ENCODE measurements at places on chromosomes 12 and 14.
A peak's percentile ranks its signal among the peaks of the same experiment; 100 is the strongest.

DNA sequence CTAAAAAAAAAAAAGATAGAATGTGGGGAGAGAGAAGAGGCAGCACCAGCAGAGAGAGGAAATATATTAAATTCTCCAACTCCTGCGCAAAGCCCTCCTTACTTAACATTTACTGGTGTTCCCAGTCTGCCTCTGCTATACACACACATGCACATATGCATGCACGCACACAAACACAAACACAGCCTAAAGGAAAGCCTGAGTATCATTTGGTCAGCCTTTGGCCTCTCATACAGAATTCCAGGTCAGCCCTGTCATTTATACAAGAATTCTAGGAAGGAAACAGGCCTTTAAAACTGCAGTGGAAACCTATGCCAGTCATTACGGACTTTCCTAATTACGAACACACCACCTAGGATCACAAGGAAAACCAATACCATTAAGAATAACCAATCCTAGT is 269.4 kb downstream of the ITPR2 start:
- no peak for DNase-seq

DNA sequence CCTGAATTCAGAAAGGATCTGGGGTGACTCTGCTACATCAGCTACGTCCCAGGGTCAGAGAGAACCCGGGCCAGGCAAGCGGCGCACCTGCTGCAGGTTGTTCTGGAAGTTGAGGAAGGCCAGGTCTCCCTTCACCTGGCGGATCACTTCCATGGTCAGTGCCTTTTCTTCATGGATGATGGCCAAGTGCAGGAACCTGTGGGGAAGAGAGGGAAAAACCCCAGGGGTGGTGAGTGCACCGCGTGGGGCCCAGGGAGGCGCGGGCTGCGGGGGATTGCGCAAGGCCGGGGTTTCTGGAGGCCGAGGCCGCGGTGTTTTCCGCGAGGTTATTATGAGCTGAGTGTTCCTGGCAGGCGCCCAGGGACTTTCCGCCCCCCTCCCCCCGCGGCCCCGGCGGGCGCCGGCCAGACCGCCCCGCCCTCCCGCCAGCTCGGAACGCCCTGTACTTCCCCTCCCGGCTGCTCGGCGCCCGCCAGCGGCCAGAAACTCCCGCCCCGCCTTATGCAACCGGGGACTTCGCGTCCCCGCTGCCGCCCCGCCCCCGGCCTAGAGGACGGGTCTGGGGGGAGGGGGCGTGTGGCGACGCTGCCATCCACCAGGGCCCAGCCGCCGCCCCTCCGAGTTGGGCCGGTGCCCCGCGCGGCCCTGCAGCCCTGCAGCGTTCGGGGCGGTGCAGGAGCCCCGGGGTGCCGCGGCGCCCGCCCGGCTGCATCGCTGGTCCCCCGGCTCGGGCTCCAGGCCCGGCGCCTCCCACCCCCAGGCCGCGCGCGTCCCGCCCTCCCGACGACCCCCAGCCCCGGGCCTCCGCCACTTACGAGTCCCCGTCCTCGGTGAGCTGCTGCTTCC is 723 bp downstream of the NFKBIA start:
- peak; percentile 94 for DNase-seq

DNA sequence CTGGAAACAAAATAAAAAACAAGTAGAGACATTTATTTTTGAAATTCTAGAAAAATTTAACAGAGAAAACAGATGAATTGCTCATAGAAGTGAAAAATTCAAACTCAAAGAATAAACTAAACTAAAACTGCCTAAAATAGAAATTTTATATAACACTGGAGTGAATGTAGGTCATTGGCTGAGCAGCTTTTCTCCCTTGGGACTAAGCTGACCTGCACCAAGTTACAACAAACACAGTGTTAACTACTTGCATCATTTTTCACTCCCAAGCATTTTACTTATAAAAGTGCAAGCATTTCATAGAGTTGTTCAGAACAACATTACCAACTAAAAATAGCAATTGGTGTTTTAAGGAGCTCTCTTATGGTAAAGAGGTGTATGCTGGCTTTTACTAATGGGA is 298.1 kb downstream of the MED13L start:
- no peak for DNase-seq

DNA sequence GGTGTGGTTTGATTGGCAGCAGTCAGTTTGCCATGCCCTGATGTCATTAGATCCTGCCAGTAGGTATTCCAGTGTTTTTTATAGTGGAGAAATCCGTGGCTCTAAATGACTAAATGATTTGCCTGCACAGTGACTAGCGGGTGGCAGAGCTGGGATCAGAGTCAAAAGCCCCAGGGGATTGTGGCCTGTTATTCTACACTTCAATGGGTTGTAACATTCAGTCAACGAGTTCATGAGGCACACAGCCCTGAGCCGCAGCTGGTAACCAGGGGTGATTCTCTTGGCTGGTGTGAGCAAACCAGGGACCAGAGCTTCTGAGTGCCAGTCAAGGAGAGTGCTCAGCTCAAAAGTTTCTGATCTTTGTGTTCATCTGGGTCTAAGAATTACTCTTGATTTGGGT is 1.8 kb downstream of the MYH6 start:
- DNase-seq = no peak

- peak; percentile 80 for DNase-seq
Measured at GRCh38 chr12:990661-991349, at the start of gene ERC1. TSS of gene ERC1 (plus strand) at chr12:991223. CDS start at chr12:1027904, 36,681 bp downstream.

- DNase-seq = no peak
Measured at GRCh38 chr12:92035477-92035876, 110.2 kb downstream of the BTG1 start.

- no peak for DNase-seq
Measured at GRCh38 chr14:62123961-62124360, 361.7 kb downstream of the SNAPC1 start.

- no peak for DNase-seq
Measured at GRCh38 chr14:102225936-102226335, 79.0 kb downstream of the MOK start.

- no peak for DNase-seq
Measured at GRCh38 chr14:24331731-24332267, 3.1 kb downstream of the ADCY4 start.

- no peak for DNase-seq
Measured at GRCh38 chr14:34951286-34951685, 31.5 kb upstream of the SRP54 start.

DNA sequence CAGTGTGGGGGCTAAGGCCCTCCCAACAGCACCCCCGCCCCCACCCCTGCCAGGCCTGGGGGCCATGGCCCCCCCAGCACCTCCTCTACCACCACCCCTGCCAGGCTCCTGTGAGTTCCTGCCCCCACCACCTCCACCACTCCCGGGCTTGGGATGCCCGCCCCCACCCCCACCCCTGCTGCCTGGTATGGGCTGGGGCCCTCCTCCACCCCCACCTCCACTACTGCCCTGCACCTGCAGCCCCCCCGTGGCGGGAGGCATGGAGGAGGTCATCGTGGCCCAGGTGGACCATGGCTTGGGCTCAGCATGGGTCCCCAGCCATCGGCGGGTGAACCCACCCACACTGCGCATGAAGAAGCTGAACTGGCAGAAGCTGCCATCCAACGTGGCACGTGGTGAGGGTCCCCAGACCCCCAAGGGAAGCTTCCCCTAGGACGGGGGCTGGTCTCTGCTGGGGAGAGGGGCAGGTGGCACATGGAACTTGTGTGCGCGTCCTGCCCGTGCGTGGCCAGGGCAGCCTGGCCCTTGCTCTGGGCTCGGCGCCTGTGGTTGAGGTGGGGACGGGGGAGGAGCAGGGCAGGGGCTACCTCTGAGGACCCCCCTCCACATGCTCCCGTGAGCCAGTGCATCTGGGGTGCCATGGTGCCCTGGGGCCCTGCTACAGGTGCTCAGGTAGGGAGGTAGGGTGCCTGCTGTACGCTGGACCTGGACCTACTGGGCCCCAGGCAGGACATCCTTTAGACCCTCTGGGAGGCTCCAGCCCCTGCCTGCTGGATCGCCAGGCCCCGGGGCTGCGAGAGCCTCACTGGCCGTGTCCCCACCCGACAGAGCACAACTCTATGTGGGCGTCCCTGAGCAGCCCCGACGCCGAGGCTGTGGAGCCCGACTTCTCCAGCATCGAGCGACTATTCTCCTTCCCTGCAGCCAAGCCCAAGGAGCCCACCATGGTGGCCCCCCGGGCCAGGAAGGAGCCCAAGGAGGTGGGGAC is 16.1 kb upstream of the ADSS1 start:
- DNase-seq = no peak

DNA sequence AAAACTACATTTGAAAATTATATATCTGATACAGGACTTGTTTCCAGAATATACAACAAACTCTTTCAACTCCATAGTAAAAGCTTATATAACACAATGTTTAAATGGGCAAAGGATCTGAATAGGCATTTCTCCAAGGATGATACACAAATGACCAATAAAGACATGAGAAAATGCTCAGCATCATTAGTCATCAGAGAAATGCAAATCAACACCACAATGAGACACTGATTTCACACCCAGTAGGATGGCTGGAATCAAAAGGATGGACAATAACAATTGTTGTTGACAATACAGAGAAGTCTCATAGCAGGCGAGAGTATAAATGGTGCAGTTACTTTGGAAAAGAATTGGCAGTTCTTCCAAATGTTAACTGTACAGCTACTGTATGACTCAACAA is 394.9 kb downstream of the BCL11B start:
- DNase-seq = no peak

- no peak for DNase-seq
Measured at GRCh38 chr14:61467296-61467695, 145.9 kb downstream of the PRKCH start.

GRCh38 chr14:54643696-54644176 is 76.8 kb downstream of the SAMD4A start:
- DNase-seq = no peak

- no peak for DNase-seq
Measured at GRCh38 chr12:12936983-12937491, 14.9 kb downstream of the GPRC5D start.

- no peak for DNase-seq
Measured at GRCh38 chr14:54472315-54472714, 16.5 kb downstream of the GMFB start.

GRCh38 chr14:102828151-102828550 is 50.9 kb downstream of the TRAF3 start:
- DNase-seq = no peak

- DNase-seq = no peak
Measured at GRCh38 chr12:52187640-52188039, 4.2 kb downstream of the KRT80 start.

DNA sequence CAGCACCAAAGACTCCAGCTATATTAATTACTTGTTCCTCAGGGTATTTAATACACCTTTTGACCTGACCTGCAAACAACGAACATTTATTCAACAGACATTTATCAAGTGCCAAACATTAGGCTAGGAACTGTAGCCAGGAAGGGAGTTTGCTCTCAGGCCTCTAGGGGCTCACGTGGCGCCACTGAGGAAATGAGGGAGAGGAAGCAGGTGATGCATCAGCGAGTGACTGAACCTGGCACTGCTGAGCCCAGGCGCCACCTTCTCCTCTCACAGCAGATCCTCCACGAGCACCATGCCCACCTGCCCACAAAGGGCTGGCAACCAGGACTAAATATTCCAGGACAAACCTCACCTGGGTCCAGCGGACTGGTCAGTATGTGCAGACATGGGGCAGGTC is 50.2 kb downstream of the SETD3 start:
- DNase-seq = peak; percentile 7

GRCh38 chr12:37543131-37543965 is 773.2 kb upstream of the ALG10B start:
- DNase-seq = no peak

- no peak for DNase-seq
Measured at GRCh38 chr14:48526307-48526706, 850.9 kb upstream of the MDGA2 start.

DNA sequence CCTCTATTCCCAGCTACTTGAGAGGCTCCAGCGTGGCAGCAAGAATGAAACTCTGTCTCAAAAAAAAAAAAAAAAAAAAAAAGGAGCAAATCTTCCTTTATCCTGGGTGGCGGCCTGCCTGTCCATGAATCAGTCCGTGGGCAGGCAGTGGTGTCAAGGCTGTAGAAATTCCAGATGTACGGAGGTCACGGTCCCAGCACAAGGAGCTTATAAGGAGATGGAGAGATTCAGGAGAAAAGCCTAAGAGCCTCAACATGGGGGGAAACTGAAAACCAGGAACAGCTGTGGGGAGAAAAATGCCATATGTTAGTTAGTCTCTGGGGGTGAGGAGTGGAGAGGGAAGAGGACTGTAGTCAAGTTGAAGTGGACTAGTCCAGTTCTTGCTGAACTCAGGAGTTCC is 130.5 kb upstream of the CRY1 start:
- DNase-seq = no peak

DNA sequence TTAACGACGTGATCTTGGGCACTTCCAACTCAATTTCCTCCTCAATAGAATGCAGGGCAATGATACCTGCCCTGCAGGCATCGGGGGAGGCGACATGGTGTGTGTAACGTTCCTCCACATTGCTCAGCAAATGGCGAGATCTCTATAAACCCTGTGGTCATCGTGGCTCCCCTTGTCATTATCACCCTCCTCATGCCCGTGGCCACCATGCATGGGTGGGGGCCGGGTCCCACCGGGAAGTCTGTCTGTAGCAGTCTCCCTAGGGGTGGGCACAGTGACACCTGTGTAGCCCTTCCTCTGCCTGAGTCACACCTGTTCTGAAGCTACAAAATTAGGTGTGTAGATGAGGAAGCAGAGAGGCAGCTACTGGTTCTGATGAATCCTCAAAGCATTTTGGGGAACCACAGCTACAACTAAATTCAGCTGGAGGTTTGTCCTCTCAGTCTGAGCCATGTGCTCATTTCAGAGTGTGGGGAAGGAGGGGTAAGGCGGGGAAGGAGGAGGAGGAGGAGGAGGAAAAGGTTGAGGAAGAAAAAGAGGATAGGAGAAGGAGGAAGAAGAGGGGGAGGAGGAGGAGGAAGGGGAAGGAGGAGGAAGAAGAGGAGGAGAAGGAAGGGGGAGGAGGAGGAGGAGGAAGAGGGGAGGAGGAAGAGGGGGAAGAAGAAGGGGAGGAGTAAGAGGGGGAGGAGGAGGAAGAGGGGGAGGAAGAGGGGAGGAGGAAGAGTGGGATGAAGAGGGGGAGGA is 11.0 kb upstream of the CACNA2D4 start:
- DNase-seq = no peak

DNA sequence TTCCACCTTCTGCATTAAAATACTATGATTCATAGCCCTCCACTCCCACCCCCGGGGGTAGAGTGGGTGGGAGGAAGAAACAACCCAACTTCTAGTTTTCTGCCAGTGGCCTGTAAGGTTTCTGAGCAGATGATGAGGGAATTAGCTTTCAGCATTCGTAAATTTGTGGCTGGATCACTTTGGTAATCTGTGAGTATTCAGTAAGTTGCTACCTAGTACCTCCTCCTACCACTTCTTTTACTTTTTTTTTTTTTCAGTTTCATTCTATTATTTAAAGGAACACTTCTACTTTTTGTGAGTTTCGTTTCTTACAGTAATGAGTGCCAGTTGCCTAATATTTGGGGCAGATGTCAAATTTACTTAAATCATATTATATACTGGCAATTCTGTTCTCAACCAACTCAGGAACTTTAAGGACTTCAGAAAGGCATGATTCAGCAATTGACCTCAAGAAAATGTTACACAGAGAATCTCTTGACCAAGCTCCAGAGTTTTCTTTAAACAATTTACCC is 42.4 kb upstream of the EMP1 start:
- no peak for DNase-seq

GRCh38 chr12:30440826-30441602 is 254.7 kb downstream of the IPO8 start:
- DNase-seq = no peak

Data from stimulated activated CD8-positive, alpha-beta memory T cell treated with anti-CD3 and anti-CD28 coated beads, Interleukin-2, amount 100 ng/mL, for 48 hours (primary cell).